Heart left ventricle (tissue), 16 donors: ENCODE measurements at places on chromosomes 5 and 9.

GRCh38 chr5:131541071-131541470 lies 94.0 kb downstream of the RAPGEF6 start:
- DNase-seq: no peak

DNA sequence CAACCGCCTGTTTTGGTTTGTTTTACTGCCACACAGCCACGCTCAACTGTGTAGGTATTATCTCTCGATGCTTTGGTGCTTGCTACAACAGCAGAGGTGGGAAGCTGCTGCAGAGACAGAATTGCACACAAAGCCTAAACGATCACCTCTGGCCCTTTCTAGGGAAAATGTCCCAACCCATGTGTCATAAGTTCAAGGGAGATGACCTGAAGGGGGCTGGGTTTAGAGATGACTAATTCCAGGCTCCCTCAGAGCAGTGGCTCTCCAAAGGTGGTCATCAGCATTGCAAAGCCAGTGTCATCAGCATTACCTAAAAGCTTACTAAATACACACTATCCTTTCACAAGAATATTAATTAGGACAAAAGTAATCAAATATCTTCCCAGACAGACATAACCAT lies 10.9 kb downstream of the ZNF622 start:
- no peak for DNase-seq

GRCh38 chr5:87588316-87588715 lies 175.6 kb upstream of the CCNH start:
- no peak for DNase-seq

GRCh38 chr5:134003817-134004625 lies 754 bp downstream of the VDAC1 start:
- peak; percentile 77 for DNase-seq

DNA sequence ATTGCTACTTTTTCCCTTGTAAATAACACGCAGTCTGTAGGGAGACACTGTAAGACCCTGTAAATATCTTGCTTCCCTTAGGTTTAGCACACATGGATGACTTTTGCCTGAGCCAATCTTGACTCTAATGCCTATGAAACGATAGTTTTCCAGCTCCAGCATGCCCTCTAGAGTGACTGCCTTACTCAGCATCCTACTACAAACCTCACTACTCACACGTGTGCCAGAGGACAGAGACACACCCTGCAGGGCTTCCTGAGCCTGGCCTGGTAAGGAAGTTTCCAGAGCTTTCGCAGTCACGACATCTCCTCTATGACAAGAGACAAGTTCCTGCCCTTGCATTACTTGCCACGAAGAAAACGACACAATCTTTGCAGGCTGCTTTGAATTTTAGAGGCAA lies 138.1 kb downstream of the ATPSCKMT start:
- DNase-seq: no peak

- DNase-seq: no peak
Observed at GRCh38 chr5:65434122-65434521, 47.6 kb downstream of the ADAMTS6 start.

DNA sequence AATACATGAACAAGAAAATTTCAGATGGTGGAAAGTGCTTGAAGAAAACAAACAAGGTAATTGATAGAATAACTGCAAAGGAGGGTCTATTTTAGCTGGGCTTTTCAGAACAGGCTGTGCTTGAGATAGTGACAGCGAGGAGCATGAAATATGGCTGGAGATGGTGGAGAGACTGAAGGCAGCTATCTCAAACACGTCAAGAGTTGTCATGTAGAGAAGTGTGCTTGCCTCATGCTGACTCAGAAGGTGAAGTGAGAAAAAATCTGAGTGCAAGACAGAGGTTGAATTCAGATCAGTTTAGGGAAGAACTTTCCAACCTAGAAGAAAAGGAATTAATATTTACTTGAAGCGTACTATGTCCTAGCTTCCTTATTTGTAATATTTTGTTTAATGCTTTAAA lies 115.5 kb upstream of the RANBP3L start:
- DNase-seq: no peak

- DNase-seq: no peak
Observed at GRCh38 chr5:115838885-115839518, 2.4 kb downstream of the ATG12 start.

GRCh38 chr9:91755761-91756509 lies 194.1 kb downstream of the ROR2 start:
- DNase-seq: no peak

- DNase-seq: peak; percentile 61
Observed at GRCh38 chr5:96336351-96336985, 96.6 kb downstream of the PCSK1 start.

DNA sequence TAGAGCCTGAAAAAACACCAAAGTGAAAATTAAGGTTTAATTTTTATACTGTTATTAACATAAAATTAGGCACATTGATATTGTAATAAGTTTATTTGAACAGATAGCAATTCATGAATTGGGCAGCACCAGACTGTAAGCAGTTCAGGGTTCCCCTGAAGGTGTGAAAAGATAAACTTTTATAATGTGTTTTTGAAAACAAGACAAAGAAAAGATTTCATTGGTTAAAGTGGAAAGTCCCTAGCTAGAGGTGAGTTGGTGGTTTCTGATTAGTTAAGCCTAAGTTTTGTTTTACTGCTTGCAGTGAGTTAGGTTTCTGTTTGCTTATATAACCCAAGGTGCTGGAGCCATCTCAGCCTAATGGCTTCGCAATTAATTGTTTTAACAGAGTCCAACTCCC lies 96.5 kb upstream of the RPS23 start:
- DNase-seq: no peak

- no peak for DNase-seq
Observed at GRCh38 chr5:34927785-34928184, 1.6 kb upstream of the DNAJC21 start.

DNA sequence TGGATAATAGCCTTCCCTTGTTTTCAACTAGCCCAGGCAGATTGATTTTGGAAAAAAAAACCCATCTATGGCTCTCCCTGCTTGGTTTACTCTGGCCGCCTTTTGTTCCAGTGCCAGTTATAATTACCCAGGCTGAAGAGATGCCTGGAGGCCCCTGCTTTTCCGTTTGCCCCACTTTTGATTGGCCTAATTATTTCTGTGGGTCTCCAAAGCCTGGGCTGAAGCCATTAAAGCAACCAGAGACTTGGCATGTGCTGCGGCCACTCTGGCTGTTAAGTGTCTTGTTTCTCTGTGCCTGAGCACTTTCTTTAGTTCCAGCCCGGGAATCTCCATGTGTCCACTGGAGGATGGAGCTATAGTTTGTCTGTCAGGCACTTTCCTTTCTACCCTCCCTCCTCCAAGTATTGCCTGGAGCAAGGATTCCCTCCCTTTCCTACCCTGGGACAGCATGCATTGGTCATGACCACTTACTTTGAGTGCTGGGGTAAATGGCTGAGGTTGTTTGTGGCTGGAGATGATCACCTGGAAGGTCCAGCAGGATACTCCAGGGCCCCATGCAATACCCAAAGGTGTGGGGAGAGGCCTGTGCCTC lies 105.1 kb upstream of the CTSL start:
- DNase-seq: no peak

- no peak for DNase-seq
Observed at GRCh38 chr5:59385700-59386099, 507.8 kb downstream of the PDE4D start.

GRCh38 chr9:16868701-16869100 lies 1.8 kb downstream of the BNC2 start:
- no peak for DNase-seq

DNA sequence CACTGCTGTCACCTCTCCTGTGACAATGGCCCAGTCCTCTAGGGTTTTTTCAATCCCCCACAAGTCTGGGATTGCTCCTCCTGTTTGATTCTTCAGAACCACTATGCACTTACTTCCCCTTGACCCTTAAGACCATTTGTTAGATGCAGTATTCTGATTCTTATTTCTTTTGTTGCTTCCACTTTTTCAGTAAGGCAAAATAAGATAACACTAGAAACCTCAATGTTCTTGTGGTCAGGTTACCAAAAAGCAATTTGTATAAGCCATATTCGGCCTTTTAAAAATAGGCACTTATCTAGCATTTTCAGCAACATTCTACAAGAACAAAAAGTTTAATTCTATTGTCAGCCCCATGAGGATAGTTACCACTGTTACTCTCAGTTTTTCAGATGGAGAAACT lies 220.0 kb downstream of the KDM4C start:
- no peak for DNase-seq

DNA sequence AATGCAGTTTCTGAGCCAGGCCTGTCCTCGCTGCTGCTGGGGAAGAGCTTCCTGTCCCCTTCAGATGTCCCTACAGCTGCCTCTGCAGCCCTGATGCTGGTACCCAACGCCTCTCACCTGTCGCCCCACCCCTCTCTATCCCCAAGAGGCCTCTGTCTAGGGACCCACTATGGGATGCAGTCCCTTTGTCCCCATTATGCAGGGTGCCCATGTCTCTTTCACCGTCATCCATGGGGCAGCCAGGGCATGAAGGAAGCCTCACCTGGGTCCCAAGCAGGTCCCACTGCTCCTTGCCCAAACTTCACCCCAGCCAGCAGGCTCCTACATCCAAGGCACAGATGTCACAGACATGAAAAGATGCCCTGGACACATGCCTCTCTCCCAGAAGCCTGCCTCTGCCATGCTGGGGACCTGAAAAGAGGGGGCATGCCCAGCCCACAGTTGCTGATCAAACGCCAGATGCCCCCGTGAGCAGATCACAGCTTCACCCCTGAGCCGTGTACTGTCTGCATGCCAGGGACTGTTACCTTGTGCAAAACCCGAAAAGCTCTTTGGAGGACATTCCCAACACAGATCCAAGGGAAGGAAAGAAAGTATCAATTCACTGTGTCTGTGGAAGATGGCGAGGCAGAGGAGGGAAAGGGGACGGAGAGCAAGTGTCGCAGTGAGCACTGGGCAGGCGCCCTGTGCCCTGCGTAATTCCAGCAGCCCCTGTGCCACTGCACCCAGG lies 81.0 kb downstream of the ADAMTS2 start:
- no peak for DNase-seq

GRCh38 chr5:54460181-54460919 lies 4.9 kb downstream of the HSPB3 start:
- peak; percentile 62 for DNase-seq

- DNase-seq: no peak
Observed at GRCh38 chr9:37551888-37552287, 24.3 kb downstream of the FBXO10 start.

GRCh38 chr9:75054368-75055001 lies 26.4 kb upstream of the CARNMT1 start:
- DNase-seq: no peak

DNA sequence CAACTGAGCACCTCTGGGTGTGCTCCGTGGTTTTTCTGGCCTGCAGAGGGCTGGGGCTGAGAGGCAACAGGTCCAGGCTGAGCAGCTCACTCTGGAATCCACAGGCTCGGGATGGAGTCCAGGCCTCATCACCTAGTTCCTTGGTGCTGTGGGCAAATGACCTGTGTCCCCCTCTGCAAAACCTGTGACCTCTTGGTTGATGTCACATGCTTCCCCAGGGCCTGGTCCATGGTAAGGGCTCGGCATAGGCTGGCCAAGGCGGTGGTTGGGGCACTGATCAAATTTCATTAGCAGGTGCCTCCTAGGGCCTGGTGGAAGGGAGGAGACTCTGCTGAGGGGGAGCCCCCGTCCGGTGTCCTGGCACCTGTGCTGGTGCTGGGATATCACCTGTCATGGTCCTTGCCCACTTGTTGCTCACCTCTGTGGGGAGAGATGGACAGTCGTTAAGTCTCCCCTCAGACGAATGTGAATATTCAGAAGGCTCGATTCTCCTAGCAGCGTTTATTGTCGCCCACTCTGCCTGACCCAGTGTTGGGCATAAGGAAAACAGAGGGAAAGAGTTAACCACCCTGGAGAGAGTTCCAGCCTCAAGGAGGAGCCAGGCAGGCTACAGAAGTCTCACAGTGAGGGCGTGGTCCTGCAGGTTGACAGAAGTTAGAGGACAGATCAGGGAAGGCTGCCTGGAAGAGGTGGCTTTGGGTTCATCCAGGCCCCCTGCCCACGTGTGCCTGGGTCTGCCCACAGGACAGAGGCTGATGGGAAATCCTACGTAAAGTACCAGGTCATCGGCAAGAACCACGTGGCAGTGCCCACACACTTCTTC lies 3.5 kb downstream of the ENDOG start:
- no peak for DNase-seq

GRCh38 chr5:1874771-1875220 lies 7.9 kb downstream of the IRX4 start:
- DNase-seq: no peak

- DNase-seq: no peak
Observed at GRCh38 chr5:120344181-120344580, 119.9 kb upstream of the PRR16 start.

DNA sequence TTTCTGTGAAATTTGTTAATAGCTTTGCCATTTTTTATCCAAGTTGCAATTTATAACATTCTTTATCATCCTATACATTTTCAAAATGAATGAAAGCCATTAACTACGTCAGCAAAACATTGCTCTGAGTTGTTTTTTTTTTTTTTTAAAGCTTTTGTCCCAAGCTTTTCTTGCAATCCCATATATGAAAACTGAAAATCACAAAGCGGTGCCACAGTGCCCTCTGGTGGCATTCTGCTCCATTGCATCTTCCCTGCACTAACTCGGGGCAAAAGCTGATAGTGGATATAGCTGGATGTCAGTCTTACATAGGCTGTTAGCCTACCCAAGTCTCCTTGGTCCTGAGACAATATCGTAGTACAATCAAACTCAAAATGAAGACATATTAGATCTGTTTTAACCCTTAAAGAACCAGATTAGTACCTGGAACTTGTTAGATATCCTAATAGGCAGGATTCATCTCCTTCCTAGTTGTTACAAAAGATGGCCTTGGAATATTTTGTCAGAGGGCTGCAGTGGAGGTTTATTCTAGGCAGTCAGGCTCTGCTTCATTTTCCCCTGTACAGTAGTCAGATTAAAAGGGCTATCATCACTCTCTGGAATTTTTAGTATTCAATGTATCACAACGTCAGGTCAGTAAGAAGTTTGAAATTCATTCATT lies 669.9 kb downstream of the PTPRD start:
- DNase-seq: peak; percentile 31

DNA sequence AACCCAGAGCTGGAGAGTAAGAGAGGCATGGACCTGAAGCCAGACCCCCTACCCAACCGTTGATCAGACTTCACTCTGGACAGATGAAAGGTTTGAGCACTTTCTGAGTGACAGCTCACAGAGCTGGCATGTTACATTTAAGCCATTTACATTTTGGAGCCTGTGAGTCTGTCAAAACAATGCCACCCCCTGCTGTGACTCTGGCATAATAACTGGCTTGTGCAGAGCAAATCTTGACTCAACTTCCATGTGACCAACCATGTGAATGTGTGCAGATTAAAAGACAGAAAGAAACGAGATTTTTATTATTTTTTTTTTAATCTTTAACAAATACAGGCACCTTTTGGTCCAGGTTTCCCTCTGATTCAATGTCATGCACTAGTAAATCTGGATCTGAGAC lies 48.5 kb downstream of the MFAP3 start:
- no peak for DNase-seq
